ENCODE measurements at places on chromosomes 1 and 21.

GRCh38 chr1:6080469-6080868 is 34.8 kb downstream of the KCNAB2 start:
- DNase-seq = no peak

DNA sequence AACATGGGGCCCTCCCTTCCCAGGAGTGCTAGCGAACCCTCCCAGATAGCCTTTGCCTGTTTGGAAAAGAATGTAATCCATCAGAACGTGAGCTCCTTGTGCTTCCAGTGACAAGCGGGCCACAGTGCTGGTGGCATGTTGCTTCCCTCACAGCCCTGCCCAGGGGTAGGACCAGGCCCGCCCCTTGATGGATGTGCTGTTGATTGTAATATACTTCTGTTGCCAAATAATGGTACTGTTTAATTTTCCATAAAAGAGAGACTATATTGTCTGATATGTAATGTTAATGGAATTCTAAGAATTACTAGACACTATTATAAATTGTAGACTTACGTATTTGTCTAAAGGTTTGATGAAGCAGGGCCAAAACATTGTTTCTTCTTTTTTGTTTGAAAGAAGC is 16.4 kb downstream of the ATP5PO start:
- DNase-seq = no peak

DNA sequence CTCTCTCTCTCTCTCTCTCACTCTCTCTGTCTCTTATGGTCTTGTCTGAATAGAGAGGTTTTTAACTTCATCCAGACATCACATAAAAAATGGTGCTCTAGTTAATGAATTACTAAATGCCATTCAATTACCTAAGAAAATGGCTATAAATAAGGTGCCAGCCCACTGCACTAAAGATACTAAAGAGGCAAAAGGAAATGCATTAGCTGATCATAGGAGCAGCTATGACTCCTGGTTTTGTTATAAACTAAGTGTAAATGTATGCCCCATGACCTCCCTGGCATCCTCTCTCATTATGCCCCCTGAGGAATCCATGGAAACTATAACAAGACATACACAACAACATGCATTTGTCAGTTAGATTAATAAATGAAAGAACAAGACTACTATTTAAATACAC is 57.5 kb upstream of the PDC start:
- no peak for DNase-seq

DNA sequence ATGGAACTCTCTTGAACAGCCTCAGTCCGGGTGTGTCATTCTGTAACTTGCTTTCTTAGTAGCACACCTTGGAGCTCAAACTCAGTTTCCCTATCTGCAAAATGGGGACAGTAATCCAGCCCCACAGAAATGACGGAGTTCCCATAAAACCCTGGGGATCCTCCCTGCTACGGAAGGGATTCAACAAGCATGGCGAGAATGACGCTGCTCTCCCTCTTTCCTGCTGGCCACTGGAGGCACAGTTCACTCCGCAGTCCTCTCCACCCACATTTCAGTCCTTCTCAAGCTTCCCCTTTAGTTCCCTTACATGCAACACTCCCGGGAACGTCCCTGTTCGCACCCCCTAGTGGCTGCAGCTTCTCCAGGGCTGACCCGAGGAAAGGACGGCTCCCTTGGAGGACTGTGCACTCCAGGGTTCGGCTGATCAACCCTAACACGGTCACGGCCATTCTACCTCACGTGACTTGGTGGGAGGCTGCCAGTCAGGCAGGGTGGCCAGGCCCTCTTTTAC is 20.6 kb downstream of the RUNX3 start:
- DNase-seq = no peak

GRCh38 chr1:55679971-55680370 is 464.8 kb upstream of the USP24 start:
- no peak for DNase-seq

- no peak for DNase-seq
Observed at GRCh38 chr21:42209801-42210479, 9.0 kb upstream of the ABCG1 start.

DNA sequence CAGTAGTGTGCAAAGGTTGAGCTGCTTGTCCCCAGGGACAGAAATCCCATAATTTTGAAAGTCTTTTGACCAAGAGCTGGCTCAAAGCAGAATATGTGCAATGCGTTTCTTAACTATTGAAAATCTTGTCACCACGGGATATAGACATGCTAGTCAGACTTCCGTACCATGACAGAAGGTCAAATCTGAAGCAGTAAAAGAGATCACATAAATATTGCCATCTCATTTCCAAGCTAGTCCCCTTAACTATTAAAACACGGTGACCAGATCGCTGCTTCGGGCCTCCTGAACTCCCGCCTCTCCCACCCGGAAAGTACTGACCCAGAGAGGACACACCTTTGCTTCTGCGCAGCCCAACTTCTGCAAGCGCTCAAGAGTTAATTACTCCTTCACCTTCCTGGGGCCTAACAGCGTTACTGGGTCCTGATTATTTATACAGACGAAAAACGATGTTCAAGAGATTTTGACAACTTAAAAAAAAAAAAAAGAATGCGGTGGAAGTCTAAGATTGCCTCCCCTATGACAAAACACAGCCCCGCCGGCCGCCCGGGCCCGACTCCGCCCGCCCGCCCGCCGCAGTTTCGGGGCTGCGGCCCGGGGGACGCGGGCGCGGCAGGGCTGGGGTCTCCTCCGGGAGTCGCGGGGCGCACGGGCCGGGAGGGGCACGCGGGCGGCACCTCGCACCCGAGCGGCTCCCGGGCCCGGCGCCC is 692 bp downstream of the SORT1 start:
- DNase-seq = no peak

DNA sequence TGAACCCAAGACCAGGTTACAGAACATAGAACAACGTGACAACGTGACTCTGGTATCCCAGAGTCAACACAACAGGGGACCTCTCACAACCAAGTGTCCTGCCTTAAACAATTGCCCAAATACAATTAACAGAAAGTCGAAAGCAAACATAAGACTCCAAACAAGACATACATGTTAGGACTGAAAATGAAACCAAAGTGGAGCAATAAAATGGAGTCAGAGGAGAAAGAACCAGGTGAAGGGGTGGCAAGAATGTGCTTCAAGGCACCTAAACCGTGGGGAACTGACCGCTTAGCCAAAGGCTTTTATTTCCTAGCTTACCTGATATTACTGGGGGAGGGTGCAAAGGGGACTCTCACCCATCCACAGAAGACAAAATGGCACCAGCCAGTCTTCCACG is 17.8 kb downstream of the BACE2 start:
- DNase-seq = no peak

Measured in NCI-H187 (cell line).